Uterus (tissue), 4 donors: ENCODE measurements at places on chromosomes 11 and 22. TPM values are rescaled to one million over a fixed set of nuclear protein-coding genes. Genes with fewer than 3 reads are reported as not detected.

GRCh38 chr11:107496011-107496410, 38.4 kb upstream of the CWF19L2 start:
- no peak for DNase-seq

DNA sequence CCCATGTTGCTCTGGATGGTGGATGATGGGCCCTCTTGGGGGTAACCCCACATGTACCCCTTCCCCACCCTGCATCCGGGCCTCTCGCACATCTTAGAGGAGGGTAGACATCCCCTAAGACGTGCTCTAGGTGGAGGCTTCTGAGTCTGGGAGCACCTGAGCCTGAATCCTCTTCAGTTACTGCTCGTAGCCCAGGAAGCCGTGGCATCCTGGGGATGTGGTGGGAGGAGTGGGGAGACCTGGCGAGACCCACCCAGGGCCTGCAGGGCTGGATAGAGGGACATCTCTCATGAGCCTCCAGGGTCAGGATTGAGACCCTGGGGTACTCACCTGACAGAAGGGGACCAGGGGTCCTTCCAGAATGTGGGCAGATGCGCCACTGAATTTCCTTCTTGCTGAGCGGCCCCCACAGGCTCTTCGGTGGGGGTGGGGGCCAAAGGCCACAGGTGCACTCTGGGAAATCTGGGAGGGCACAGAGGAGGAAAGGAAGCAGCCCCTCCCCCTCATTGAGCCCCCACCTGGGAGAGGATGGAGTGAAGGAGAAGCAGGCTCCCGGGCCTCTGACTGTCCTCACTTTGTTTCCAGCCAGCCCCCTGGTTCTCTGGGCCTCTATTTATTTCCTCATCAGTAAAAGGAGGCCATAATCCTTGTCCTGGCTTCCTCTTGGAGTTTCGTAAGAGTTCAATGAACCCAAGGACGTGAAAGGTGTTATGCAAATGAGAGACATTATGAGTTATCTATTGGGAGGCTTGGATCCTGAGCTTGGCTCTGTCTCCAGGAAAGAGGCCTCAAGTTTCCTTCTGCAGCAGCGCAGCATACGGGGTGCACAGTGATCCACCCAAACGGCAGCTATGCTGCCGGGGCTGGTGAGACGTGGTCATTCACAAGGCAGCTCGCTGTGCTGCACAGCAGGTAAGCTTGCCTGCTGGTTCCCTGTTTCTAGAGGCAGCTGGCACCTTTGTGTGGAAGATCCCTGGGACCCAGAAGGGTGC, 31.2 kb downstream of the KCNJ4 start:
- no peak for DNase-seq

DNA sequence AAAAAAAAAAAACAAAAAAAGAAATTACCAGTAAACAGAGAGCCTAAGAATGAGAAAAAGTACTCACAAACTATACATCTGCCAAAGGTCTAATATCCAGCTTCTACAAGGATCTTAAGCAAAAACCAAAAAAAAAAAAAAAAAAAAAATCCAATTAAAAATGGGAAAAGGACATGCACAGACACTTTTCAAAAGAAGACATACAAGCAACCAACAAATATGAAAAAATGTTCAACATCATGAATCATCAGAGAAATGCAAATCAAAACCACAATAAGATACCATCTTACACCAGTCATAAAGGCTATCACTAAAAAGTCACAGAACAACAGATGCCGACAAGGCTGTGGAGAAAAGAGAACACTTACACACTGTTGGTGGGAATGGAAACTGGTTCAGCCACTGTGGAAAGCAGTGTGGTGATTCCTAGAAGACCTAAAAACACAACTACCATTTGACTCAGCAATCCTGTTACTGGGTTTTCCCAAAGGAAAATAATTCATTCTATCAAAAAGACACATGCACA, 18.3 kb downstream of the MS4A6A start:
- no peak for DNase-seq

DNA sequence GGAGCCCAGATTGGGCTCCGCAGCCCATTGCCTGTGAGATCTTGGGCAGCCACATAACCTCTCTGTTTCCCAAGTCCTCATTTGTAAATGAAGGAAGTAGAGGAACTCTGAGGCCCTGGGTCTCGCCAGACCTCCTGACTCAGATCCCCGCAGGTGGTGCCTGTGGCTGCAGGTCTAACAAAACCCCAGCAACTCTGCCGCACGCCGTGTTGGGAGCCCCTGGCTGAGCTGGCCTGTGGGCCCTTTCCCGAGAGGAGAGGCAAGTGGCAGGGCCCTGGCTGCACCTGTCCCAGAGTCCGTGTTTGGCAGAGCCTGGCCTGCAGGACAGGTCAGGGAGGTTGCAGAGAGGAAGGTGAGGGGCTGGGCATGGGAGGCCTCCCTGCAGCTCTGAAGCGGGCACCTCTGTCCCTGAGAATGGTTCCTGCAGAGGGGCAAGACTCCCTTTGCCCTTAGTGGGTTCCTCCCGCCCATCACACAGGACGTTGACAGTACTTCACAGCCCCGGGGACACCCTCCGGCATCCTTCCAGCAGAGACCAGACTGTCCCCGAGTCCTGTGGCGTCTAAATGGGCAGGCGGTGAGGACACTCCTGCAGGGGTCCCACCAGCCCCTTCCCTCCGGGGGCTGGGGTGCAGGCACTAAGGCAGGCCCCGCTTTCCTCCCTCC, 67.7 kb downstream of the ARHGAP8 start:
- DNase-seq: no peak

GRCh38 chr11:57480409-57481137, 20.2 kb downstream of the RTN4RL2 start:
- peak; percentile 63 for DNase-seq

- DNase-seq: no peak
Measured at GRCh38 chr11:130709531-130709930, 206.7 kb downstream of the SNX19 start.

GRCh38 chr11:11588891-11589290, 32.9 kb downstream of the GALNT18 start:
- DNase-seq: no peak

GRCh38 chr11:103610435-103610834, 426.0 kb upstream of the DDI1 start:
- no peak for DNase-seq

DNA sequence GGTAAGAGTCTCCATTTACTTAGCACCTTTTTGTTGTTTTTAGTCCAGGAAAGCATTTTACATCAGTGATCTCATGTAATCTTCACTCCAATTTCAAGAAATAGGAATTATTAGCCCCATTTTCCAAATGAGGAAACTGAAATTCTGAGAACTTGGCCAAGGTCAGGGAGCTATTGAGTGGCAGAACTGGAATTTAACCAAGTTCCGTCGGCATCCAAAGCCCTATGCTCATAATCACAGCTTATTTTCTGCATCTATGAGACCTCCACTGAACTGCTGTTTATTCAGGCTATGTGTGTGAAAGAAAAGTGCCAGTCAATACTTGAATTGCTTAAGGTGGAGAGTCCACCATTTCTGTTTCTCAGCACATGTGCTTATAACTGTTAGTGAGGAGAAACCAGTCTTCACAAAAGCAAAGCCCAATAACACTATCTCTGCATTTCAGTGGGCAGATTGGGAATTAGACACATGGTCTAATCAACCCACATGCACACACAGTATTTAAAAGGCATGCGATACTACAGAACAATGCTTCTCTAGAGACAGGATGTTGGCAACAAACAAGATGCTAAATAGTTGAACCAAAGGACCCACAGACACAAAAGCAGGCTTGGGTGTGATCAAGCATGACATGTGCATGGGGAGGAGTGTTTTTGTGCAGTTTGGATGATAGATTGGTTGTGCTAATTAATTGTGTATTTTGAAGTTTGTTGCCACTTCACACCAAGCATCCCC, 780.6 kb downstream of the OPCML start:
- no peak for DNase-seq

DNA sequence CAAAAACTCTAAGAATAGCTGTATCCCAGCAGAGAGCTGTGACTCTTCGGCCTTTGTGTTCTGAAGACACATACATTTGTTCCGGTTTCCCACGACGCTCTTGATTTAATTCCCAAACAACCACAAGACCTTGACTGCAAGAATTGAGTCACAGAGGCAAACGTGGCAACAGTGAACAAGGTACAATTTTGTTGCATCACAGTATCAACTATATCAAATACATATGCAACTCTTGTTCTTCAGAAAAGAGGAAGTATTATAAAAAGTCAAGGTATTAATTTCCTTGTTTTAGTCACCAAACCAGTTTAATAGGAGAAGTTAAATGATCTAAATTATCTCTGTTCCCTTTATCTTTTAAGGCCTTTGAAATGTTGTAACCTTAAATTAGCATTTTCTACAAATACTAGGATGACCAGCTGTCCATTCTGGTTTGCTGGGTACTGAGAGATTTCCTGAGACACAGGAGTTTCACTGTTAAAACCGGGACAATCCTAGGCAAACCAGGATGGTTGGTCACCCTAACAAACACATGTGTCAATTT, 11.1 kb downstream of the HPS5 start:
- DNase-seq: no peak

DNA sequence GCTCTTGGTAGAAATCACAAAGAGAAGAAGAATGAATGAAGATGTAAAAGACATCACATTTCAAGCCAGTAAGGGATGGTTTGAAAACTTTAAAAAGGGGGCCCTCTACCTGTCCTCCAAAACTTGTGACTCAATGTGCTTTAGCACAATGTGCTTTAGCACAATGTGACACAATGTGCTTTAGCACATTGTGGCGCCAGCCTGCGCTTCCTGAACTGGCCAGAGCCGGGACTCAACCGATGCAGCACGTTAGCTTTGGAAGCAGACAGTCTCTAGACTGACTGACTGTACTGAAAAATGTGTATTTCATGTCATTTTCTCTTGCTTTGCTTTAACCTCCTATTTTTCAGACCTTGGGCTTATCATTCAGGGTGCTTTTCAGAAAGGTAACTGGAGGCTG, 63.5 kb downstream of the FAM83F start:
- DNase-seq: no peak

DNA sequence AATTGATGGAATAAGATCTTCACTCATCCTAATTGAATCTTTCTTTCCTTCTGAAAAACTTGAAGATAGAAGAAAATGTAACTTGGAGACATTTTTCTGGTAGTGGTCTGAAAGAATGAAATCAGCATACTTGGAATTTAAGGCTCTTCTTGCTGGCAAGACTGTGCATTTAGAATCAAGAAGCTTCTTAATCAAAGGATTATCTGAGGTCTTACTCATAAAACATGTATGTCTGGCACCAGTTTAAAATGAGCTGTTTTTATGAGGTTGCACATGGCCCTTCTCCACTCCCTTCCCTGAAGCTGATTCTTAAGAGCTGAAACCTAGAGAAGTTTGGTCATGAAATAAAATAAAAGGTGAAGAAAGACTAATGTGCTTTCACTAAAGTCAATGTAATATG, 77.3 kb downstream of the ARHGEF12 start:
- no peak for DNase-seq

GRCh38 chr11:125728969-125729368, 17.1 kb upstream of the PATE1 start:
- no peak for DNase-seq

DNA sequence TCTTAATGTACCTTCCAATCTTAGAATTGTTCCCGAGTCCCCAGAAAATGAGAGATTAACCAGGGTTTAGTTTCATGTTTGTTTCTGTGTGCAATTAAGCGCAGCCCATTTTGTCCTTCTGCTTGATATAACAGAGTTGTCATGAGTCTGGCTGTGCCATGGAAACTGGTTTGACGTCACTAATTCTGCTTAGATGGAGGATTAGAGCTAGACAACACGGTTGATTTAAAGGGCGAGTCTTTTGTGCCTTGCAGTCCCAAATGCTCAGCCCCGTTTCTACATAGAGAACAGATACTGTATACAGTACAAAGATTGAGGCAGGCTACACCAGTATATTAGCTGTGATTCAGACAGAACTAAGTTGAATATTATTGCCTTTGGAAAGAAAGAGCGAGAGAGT, 45.5 kb upstream of the ALKBH3 start:
- no peak for DNase-seq

- no peak for DNase-seq
Measured at GRCh38 chr11:17694494-17695110, 24.8 kb upstream of the MYOD1 start.

DNA sequence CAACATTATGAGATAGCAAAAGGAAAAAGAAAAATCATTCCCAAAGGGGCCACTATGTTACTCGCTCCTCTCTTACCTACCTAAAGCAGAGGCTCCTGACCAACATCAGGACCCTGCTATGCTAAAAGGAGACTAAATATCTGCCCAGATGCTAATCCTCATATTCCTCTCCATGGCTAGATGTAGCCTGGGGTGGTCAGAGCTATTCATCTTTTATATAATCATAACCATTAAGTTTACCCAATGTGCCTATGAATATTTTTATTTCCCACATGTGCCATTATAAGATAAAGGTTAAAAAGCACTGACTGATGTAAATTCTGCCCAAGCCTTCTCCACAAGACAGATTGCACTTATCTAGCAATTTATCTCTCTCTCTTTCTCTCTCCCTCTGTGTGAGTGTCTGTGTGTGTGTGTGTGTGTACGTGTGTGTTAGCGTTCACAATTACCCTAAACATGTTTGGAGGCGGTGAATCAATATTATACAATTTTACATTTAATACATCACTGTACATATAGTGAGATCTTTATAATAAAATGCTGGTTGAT, 41.2 kb upstream of the ANO5 start:
- DNase-seq: no peak

DNA sequence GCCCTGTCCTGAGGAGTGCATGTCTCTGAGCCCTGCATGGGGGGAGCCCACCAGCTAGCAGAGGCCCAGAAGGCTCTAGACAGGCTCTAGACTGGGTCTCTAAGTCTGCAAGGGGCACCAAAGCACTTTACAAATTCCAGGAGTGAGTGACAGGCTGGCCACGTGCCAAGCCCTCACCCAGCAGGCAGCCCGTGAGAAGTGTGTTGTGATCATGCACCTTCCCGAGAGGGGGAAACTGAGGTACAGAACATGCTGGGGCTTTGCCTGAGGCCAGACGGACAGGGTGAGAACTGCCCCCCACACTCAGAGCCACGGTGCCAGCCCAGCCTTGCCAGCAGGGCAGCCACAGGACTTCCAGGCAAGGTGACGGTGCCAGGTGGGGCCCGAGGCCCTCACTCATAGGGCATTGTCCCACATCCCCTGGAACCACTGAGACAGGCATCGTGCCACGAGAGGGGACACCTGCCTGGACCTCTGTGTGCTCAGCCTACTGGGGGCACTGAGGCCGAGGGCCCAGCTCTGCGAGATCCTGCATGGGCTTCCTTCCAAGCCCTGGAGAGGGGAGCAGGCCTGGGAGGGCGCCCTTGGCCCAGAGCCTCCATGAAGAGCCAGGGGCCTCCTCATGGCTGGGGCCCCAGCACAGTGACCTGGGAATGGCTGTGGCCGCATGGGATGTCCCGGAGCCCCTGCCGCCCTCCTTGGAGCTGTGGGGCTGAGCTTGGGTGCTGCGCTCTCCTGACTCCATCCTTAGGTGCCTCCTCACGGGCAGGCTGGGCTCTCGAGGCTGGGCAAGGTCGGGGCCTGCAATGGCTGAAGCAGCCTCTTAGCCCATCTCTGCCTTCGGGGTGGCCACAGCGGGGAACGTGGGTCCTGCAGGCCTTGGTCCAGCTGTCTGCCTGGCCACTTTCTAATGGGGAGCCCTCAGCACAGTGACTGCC, 121.5 kb downstream of the KCNQ1OT1 start:
- peak; percentile 13 for DNase-seq

GRCh38 chr11:115871161-115871760, 367.0 kb upstream of the CADM1 start:
- DNase-seq: no peak

The ANO1 gene
- 6.8 TPM for total RNA-seq

The SIK3 gene
- total RNA-seq: 25.8 TPM

The FAM111B gene
- total RNA-seq: not detected

The INSC gene
- 2.6 TPM for total RNA-seq

The RAB3IL1 gene
- 60.3 TPM for total RNA-seq
